ENCODE measurements at places on chromosomes 11 and 22.

DNA sequence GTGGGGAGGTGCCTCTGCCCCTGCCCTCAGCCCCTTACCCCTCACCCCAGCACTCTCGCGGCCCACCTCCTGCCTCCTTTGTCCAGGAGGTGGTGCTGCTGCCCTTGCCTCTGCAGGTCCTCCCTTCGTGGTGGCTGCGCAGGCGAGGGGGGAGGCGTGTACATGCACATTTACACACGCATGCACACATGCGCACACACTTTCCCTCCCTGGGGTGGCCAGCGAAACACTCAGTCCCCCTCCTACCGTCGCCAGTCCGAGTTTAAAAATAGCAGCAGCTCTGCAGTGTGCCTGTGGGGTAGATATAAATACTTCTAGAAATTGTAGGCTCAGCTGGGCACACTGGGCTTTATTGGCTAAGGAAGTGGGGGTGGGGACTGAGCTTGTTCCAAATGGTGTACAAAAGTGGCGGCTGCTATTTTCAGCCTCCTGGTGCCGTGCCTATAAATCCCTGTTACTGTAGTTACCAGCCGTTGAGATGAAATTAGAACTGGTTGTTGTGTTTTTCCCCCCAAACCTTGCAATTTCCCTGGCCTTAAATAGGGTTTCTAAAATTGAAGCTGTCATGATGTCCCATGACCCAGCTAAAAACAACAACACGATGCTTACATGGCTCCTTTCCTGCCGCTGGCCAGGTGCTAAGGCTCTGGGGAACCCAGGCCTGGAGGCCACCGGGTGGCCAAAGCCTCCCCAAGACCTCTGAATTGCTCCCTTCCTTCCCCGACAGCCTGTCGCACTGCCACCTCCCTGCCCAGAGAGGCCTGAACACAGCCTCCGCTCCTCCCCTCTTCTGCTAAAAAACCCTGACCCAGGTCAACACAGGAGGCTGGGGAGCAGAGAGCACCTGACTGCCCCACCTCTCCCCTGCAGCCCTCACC, 12.4 kb downstream of the PICK1 start:
- DNase-seq: no peak

- DNase-seq: no peak
These were observed 2.6 kb downstream of the HTR3B start for GRCh38 chr11:113907152-113907551.

GRCh38 chr11:83194281-83195142, 1.0 kb downstream of the ANKRD42 start:
- peak; percentile 91 for DNase-seq

DNA sequence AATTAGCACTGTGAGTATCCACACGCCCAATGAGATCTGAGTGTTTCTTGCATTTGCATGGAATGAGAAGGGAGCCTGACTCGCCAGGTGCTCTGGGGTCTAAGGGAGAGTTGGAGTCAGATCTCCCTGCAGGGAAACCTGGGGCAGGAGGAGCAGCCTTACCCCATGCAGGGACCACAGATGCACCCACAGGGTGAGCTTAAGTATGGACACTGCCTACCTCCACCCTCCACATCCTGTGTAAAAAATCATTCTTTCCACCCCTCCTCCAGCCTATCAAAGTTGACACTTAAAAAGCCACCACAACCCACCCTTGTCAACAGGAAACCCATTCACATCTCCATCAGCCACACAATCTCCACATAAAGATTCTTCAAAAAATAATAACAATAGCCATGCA, 67.0 kb upstream of the IGLL5 start:
- no peak for DNase-seq

- DNase-seq: no peak
These were observed 23.0 kb downstream of the CRKL start for GRCh38 chr22:20940186-20940651.

- DNase-seq: peak; percentile 99
These were observed 138.1 kb downstream of the SBF2 start for GRCh38 chr11:10155793-10156490.

DNA sequence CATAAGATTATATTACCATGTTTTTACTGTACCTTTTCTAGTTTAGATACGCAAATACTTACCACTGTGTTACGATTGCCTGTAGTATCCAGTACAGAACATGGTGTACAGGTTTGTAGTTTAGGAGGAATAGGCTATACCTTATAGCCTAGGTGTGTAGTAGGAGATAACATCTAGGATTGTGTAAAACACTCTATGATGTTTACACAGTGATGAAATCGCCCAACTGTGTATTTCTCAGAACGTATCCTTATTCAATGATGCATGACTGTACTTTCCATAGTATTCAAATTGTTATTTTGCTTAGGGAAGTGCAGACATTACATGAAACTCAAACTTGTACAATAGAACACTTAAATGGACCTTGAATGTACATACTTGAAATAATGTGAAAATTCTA, 188.1 kb upstream of the PDGFD start:
- DNase-seq: peak; percentile 86

DNA sequence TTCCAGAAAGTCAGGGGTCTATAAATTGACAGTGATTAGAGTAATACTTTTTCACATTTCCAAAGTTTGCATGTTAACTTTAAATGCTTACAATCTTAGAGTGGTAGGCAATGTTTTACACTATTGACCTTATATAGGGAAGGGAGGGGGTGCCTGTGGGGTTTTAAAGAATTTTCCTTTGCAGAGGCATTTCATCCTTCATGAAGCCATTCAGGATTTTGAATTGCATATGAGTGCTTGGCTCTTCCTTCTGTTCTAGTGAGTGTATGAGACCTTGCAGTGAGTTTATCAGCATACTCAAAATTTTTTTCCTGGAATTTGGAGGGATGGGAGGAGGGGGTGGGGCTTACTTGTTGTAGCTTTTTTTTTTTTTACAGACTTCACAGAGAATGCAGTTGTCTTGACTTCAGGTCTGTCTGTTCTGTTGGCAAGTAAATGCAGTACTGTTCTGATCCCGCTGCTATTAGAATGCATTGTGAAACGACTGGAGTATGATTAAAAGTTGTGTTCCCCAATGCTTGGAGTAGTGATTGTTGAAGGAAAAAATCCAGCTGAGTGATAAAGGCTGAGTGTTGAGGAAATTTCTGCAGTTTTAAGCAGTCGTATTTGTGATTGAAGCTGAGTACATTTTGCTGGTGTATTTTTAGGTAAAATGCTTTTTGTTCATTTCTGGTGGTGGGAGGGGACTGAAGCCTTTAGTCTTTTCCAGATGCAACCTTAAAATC, 5.3 kb downstream of the MALAT1 start:
- peak; percentile 73 for DNase-seq

DNA sequence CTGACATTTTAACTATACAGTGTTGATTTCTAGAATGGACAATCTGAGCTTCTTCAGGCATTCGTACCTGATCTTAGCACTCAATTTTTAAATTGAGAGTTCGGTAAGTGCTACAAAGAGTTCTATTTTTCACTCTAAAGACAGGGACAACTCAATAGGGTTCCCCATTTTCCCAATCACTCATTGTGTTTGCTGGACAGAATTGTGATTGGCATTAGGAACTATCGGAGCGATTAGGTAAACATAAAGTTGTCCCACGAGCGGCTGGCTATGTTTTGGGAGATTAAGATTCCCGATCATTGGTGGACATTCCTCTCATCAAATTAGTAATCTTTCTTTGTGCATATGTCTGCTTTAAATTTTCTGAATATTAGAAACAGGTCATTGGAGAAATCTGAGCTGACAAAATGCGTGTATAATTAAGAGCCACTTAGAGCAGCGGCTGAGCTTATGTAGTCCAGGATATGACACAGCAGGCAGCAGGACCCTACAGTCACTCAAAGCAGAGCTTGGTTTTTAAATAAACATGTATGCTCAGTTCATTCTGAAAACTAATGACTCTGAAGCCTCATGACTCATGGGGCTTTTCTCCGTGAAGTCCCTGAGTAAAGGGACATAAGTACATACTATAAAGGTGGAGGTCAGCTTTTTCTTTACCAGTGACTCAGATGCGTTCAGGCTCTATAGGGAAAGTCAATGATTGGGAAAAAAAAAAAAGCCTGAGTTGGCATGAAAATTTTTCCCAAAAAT, 109.4 kb downstream of the GRIA4 start:
- peak; percentile 97 for DNase-seq

DNA sequence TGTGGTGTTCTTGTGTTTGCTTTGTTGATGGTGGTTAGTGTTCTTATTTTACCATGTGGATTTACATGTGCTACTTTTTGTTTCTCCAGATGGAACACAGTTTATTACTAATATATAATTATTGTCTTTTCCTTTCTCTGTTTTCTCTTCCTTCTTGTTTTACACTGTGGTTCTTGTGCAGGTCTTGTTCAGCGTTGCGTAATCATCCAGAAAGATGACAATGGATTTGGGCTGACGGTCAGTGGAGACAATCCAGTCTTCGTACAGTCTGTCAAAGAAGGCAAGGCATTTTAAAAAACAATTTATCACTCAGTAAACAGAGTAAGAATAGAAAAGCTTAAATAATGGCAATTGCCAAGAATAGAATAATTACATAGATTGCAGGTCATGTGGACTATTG, 84.4 kb downstream of the ARHGEF12 start:
- no peak for DNase-seq

DNA sequence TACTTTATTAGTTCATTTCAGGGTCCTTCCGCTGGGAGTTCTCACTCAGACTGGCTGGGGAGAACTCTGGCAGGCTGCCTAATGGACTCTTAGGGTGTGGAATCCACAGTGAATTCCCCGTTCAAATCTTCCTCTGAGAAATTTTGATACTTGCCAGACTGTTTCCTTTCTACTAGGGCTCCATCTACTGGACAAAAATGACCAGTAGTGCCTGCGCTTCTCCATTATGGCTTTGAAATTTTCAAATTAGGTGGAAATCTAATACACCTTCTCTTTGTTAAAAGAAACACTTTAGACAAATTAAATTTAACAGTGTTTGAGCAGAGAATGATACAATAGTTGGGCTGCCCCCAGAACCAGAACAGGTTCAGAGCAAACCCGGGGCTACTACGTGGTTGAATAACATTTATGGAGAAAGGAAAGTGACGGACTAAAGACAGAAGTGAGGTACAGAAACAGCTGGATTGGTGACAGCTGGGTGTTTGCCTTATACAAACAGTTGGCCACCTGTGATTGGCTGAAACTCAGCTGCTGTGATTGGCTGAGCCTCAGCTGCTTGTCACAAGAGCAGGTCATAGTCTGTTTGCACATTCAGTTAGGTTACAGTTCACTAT, 52.9 kb upstream of the FDX1 start:
- peak; percentile 93 for DNase-seq

- no peak for DNase-seq
These were observed 46.4 kb upstream of the CALCB start for GRCh38 chr11:15027011-15027410.

DNA sequence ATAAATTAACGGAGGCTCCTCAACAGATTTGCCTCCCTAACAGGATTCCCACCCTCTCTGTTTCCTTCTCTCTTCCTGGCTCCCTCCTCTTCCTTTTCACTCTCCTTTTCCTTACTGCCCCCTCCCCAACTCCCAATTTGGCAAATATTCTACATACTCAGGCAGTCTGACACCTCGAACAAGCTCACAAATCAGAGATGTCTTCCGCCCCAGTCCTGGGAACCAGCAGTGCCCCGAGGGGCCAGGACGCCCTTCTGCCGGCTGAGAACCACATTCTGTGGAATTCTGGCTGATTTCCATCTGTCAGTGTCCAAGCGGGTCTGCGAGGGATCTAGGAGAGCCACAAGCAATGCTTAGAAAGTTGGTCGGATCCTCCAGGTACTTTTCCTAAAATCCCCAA, 94.0 kb downstream of the NTM start:
- DNase-seq: no peak

- peak; percentile 75 for DNase-seq
These were observed 10.4 kb downstream of the KIRREL3 start for GRCh38 chr11:126989942-126990715.
